ENCODE measurements at places on chromosomes 5 and 9. TPM values are rescaled to one million over a fixed set of nuclear protein-coding genes. Genes with fewer than 3 reads are reported as not detected.

The MAMDC2 gene
- total RNA-seq, result 114 TPM

The PTGS1 gene
- total RNA-seq, result 3.0 TPM

- H3K4me3 ChIP-seq, result no peak overlapping the region
- no peaks in the 10 kb centered on the region for H3K4me1 ChIP-seq
- H3K36me3 ChIP-seq, result no peaks in the 10 kb centered on the region
- DNase-seq, result no peak
Observed at GRCh38 chr5:31036411-31036810, 157.1 kb upstream of the CDH6 start.

DNA sequence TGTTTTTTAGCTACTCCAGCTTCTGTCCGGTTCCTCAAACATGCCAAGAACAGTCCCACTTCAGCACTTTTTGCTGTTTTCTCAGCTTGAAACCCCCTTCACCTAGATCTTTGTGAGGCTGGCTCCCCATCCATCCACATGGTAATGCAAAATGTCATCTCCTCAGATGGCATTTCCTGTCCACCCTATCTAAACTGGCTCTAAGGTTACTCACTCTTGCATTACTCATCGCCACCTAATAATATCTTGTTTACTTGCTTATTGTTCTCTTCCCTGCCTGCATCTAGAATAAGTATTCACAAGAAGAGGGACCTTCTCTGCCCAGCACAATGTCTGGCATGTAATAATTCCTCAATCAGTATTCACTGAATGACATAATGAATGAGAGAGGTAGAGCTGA is 220.1 kb downstream of the FAM114A2 start:
- H3K27me3 ChIP-seq, result no peaks in the 10 kb centered on the region
- no peak for DNase-seq
- no peak overlapping the region for H3K4me3 ChIP-seq
- H3K27ac ChIP-seq, result no peak overlapping the region

Data from uterus (tissue), 4 donors.